ENCODE measurements at places on chromosomes 1 and 21.

DNA sequence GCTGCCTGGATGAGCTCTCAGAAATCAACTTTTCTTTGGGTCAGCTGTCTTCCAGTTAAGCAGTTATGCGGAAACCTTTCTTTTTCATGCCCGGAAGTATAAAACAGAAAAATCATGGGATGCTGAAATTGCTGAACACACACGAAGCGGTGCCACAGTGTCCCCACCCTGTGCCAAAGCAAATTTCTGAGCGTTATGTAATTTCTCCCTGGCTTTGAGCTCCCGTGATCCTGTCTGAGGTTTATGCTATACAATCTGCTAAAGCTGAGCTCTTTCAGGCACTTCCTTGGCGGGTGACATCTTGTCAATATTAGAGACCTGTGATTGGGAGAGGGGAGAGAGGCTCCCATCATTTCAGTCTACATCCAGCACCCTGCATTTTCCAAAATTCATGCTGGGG is 201.7 kb downstream of the ROR1 start:
- no peak for DNase-seq

GRCh38 chr1:145892486-145893087 is 6.9 kb upstream of the ANKRD35 start:
- no peak for DNase-seq

DNA sequence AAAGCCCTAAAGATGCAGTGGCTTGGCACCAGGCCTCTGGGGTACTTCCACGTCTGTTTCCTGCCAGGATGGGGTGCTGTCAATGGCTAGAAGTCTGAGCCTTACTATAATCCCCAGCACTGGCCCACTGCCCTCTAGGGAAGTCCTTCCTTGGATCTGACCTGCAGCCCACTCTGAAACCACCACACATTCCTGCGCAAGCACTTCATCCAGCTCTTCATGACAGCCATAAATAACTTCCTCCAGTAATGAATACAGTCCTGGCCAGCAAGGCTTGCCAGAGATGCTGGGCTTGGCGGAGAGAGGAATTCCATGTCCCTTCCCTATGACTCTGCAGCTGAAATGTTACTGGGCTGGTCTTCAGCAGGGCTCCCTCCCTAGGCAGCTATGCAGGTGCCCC is 32.6 kb downstream of the ALPL start:
- no peak for DNase-seq

- DNase-seq: no peak
Measured at GRCh38 chr1:4101459-4102161, 201.5 kb upstream of the C1orf174 start.

- DNase-seq: no peak
Measured at GRCh38 chr1:43704838-43705237, 2.5 kb upstream of the ST3GAL3 start.

DNA sequence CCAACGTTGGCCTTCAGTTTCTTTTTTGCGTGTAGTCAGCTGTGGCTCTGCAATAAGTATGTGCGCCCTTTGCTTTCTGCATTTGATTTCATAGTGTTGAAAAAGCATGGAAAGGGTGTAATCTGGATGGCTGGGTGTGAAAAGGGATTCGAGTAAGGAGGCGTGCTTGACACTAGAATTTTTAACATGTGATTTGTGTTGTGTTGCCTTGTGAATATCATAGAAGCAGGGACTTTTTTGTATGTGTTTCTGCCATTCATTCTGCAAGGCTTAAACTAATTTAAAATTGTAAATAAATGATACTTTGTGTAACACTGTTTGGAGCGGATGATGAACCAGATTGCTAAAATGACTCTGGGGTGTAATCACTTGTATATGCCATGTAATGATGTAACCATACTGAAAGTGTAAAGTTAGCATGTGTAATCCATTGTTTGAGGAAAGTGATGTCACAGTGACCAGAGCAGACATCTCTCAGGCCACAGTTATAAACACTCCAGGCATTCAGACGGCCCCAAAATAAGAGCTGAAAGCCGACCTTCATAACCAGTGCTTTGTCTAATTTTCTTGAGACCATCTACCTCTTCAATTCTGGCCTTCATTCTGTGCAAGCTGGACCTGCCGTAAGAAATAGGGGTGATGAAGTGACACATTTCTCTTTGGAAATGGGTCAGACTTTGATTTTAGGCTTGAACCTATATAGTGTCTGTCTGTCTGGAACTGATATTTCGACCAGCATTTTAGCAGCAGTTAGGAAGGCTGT is 618 bp downstream of the SH3BGR start:
- DNase-seq: no peak

GRCh38 chr1:28457678-28458077 is 48.2 kb upstream of the RCC1 start:
- DNase-seq: no peak

DNA sequence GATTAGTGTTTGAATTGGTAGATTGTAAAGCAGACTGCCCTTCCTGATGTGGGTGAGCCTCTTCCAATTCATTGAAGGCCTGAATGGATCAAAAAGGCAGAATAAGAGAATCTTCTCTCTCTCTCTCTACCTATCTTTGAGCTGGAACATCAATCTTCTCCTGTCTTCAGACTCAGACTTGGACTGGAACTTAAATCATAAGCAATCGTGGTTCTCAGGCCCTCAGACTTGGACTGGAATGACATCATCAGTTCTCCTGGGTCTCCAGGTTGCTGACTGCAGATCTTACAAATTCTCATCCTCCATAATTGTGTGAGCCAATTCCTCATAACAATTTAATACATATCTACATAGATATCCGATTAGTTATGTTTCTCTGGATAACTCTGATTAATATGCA is 66.8 kb downstream of the IER5 start:
- no peak for DNase-seq

DNA sequence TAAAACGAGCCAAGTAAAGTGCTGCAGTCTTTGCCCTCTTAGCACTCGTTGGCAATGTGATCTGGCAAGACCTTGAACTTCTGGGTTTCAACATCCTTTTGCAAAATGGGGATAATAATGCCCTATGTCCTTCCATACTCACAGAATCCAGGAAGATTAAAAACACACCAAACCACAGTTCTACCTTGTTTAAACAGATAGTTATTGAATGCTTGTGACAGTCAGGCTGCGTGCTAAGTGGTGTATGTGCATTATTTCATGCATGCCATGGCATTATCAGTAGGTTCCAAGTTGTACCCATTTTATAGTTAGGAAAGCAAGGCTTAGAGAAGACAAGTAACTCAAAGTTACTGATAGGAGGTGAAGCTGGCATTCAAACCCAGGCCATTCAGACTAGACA is 308.6 kb upstream of the PROX1 start:
- DNase-seq: no peak

DNA sequence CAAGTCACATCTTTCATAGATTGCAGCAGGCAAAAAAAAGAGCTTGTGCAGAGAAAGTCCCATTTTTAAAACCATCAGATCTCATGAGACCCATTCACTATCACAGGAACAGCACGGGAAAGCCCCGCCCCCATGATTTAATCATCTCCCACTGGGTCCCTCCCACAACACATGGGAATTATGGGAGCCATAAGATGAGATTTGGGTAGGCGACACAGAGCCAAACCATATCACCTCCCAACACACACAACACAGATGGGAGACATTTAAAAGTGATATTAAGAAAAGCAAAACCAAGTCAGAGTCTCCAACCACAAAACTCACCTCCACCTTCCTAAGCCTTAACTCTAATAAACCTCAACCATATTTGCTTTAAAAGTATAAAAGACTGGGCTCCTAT is 61.5 kb upstream of the TIAM1 start:
- no peak for DNase-seq

- DNase-seq: no peak
Measured at GRCh38 chr21:35448876-35449599, 399.9 kb upstream of the RUNX1 start.

DNA sequence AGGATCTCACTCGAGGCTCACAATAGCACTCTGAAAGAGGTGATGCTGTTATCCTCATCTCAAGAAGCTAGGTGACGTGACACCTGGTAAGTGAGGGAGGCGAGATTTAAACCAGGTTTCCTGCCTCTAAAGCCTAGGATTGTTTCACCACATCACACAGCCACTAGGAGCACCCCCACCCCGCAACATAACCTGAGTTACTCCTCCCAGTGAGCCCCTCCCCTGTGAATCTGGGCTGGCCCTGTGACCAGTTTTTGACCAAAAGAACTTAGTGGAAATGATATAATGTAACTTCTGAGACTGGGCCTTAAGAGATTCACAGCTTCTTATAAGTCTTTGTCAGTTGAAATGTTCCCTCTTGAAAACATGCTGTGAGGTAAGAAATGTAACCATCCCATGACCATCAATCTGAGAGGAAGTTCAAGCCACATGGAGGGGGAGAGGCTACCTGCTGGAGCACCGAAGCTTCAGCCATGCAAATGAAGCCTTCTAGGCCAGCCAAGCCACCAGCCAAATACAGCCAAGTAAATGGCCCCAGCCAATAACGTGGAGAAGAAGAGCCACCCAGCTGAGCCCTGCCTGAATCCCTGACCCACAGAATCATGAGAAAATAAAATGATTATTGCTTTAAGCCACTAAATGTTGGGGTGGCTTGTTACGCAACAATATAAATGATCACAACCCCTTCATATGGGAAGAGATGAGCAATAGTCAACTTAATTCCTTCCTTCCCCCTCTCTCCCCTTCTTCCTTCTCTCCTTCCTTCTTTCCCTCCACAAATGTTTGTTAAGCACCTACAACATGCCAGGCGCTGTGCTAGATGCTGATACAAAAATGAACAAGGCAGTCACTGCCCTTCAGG is 61.0 kb upstream of the FAM20B start:
- DNase-seq: no peak
